HFFc6 (cell line): ENCODE measurements at places on chromosomes 11 and 22.
A peak's percentile ranks its signal among the peaks of the same experiment; 100 is the strongest.

- peak; percentile 45 for DNase-seq
Measured at GRCh38 chr11:120324932-120325810, at the start of gene TLCD5. Gene TLCD5, plus strand, starts transcription at chr11:120325299. Its CDS starts 2,143 bp downstream, at chr11:120327442.

GRCh38 chr22:39369586-39369985 lies 19.8 kb downstream of the SYNGR1 start:
- DNase-seq = no peak

- DNase-seq = no peak
Measured at GRCh38 chr11:11409901-11410300, 56.9 kb upstream of the CSNK2A3 start.

DNA sequence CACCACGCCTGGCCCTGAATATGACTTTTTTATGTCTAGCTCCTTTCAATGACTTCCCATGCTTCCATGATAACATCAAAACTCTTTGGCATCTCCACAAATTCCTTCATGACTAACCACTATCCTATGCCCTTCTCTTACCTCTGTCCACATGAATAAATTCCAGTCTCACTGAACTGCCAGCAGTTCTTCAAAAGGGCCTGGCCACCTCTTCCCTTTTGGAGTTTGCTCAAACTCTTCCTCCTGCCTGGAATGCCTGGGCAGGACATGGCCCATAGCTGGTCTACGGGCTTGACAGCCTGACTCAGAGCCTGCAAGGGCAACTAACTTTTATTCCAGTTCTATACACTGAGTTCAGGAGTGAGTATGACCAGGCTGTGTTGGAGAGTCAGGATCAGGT lies 41.8 kb upstream of the ZBTB16 start:
- peak; percentile 75 for DNase-seq

DNA sequence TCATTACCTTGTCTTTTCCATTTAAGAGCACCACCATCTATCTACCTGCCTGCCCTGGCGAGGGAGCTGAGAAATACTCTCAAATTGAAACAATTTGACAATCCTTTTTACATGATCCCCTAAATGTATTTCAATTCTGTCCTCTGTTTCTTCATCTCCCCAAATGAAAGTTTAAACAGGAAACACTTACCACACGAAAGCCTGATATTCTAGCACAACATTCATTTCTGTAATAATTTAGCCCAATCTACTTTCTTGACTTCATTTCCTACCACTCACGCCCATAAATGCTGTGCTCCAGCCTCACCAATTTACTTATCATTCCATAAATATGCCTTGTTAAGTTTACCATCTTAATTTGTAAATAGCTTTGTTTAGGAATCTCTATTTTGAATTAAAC lies 89.8 kb upstream of the MS4A8 start:
- no peak for DNase-seq

GRCh38 chr22:41596776-41597634 lies 7.4 kb upstream of the PMM1 start:
- DNase-seq = peak; percentile 18

GRCh38 chr11:116723511-116723910 lies 49.3 kb downstream of the BUD13 start:
- no peak for DNase-seq

- DNase-seq = no peak
Measured at GRCh38 chr11:46541593-46542371, 52.0 kb downstream of the AMBRA1 start.

- DNase-seq = no peak
Measured at GRCh38 chr11:15728207-15728606, 613.5 kb downstream of the INSC start.

DNA sequence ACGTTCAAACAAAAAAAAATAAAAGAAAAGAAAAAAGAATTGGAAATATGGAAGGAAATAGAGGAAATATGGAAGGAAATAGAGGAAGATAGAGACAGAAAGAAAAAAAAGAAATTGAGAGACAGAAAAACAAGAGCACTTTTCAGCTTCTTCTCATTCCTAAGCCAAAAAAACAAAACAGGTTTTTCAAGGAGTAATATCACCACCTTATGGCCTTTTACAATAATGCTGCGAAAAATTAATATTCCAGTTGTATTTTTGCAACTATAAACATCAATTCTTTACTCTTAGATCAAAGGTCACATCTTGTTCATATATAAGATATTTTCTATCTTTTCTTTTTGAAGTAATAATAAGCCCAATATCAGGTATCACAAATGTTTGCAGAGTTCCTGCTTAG lies 328.3 kb downstream of the FAT3 start:
- no peak for DNase-seq

- no peak for DNase-seq
Measured at GRCh38 chr11:31870609-31871309, 59.6 kb upstream of the PAX6 start.

- DNase-seq = no peak
Measured at GRCh38 chr11:134509381-134510232, 97.6 kb upstream of the B3GAT1 start.

DNA sequence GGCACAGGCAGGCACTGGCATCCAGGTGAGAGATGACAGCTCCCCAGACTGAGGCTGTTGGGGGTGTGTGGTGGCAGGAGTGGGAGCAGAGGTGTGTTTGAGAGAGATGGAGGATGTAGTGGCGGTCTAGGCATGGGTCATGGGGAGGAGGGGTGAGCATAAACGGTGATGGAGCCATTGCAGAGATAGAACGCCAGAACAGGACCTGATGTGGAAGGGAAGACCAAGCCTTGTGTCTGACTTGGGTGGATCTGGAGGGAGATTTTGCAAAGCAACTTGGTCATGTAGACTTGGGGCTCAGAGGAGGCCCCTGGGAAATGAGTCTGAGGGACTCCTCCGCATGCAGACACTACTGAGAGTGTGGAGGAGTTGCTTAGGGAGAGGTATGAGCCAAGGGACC lies 50.0 kb upstream of the CLDN5 start:
- DNase-seq = no peak

DNA sequence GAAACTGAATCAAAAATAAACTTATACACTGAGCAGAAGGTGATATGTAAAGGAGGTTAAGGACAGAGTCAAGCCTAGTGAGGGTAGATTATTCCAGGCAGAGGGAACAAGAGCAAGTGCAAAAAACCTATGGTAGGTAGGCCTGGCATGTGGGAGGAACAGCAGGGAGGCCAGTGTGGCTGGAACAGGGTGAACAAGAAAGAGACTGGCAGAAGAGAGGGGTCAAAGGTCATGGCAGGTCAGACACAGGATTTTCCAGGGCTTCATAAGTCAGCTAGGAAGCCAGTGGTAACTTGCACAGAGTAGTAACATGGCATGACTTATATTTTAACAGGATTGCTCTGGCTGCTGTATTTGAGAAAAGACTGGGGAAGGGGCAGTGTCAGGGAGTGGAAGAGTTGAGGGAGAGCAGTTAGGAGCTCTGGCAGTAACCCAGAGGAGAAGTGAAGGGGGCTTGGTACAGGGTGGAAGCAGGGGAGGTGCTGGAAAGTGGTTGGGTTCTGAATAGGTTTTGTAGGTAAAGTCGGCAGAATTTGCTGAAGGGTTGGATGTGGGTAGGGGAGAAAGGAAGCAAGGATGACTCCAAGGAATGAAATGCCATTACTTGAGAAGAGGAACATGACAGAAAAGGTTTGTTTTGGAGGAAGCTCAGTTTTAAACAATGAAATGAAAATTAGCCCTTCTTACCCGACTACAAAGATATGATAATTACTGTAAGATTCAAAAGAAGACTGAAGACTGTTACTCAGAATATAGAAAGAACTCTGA lies 86.2 kb downstream of the ZNRF3 start:
- no peak for DNase-seq

DNA sequence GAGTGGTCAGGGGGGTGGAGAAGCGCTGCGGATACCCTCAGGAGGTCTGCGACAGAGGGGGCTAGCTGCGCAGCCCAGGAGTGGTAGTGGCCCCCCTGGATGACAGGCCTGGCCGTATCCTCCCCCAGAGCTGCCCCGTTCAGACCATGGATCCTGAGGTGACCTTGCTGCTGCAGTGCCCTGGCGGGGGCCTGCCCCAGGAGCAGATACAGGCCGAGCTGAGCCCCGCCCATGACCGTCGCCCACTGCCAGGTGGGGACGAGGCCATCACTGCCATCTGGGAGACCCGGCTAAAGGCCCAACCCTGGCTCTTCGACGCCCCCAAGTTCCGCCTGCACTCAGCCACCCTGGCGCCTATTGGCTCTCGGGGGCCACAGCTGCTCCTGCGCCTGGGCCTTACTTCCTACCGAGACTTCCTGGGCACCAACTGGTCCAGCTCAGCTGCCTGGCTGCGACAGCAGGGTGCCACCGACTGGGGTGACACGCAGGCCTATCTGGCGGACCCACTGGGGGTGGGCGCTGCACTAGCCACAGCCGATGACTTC lies 505 bp downstream of the NUDT22 start:
- no peak for DNase-seq

GRCh38 chr11:118016104-118016503 lies 29.9 kb downstream of the IL10RA start:
- no peak for DNase-seq

DNA sequence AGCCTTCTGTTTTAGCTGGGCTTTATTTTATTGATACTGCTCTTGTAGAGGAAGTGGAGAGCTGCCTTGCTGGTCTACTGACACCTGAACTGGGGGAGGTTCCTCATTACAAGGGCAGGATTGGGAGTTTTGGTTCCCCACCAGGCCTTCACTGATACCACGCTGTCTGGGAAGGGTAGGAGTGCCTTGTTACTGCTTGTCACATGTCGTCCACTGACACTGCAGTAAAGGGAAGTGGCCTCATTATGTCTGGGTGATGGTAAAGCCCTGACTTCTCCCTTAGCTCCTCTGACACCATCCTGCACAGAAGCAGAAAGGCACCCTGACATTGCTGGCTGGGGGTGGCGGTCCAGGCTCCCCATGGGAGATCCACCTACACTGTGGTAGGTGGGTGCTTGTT lies 38.7 kb upstream of the ELF5 start:
- no peak for DNase-seq

DNA sequence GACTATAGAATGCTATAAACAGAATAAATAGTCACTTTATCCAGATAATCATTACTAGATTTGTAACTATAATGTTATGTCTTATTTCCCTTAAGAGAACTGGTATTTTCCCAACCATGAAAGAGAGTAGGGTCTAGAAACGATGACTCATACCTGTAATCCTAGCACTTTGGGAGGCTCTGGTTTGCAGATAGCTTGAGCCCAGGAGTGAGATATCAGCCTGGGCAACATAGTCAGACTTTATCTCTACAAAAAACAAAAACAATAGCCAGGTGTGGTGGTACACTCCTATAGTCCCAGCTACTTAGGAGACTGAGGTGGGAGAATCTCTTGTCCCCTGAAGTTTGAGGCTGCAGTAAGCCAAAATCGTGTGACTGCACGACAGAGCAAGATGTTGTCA lies 30.9 kb downstream of the OR52A5 start:
- no peak for DNase-seq

DNA sequence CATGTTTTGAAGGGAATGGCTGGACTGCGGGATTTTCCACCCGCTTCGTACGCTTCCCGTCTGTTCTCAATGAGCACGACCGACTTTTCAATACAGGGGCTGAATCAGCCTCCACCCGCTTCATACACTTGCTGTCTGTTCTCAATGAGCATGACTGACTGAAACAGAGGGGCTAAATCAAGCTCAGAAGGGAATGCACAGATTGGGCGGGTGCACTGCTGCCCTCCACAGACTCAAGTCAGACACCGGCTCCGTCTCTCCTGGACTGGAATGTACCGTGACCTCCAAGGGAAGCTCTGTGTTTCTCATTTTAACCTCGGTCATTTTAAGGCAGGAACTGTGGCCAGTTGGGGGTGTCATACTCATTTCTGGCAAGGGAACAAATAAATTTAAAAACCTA lies 48.5 kb downstream of the BRD1 start:
- DNase-seq = no peak

DNA sequence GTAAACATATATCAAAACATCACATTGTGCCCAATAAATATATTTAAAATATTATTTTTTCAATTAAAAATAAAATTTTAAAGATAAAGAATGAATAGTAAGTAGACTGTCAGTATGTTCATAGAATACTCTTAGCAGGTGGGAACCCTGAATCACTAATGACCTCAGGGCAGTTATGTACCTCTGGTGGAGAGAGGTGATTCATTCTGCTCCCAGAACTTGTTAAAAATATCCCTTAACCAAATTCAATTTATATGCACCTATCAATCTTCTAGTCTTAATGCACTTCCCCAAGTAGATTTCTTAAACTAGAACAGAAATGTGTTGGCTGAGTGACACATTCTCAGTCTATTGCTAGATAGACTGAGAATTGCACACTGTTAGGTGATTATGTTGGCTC lies 183.9 kb upstream of the SYN3 start:
- DNase-seq = no peak

GRCh38 chr11:11519184-11519583 lies 102.6 kb downstream of the GALNT18 start:
- peak; percentile 4 for DNase-seq

DNA sequence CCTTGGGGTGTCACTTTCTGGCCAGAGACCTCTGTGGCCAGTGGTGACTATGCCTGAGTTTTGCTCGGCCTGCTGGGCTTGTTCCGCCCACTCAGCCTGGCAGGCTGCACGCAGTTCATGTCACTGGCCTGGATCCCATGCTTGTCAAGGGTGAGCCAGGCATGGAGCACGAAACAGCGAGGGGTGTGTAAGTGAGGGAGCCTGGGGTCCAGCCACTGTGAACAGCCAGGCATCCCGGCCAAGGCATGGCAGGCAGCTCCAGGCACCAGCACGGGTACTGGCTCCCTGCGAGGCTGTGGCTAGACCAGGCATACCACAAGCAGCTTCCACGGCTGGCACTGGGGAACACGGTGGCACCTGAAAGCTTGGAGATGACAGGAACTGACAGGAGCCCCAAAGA lies 214.3 kb downstream of the LRRC4C start:
- DNase-seq = no peak

DNA sequence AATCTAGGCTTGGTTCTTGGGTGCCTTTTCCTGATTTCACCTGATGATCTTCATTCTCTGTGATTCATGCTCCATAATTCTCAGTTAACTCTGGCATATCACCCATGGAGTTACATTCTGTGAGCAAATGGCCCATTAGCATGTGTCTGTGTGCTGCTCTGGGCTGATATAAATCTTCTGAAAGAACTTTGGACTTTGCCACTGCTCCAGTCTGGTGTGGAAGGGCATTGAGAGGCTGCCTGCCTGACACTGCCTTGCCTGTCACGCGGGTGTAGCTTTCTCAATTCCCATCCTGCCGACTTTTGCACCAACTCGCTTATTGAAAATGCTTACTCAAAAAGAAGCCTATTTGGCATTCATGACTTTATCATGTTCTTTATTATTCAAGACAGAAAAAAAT lies 42.2 kb downstream of the FAT3 start:
- no peak for DNase-seq

DNA sequence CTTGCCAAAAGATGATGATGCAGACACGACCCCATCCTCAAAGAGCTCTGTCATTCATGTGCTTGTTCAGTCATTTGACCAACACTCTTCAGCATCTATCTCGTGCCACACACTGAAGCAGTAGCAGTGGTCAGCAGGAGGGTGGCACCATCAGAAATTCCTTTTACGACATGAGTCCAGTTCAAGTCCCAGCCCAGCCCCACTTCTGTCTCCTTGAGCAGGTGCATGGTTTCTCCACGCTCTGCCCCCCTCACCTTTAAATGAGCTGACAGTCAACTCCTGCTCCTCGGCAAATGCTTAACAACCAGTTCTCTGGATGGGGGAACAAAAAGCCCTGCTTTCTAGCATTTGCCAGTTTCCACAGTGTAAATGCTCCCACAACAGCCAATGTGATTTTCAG lies 60.9 kb downstream of the SYN3 start:
- no peak for DNase-seq
